ENCODE measurements at places on chromosomes 5 and 9. TPM values are rescaled to one million over a fixed set of nuclear protein-coding genes. Genes with fewer than 3 reads are reported as not detected.

- no peak for DNase-seq
Measured at GRCh38 chr5:136811086-136811485, 445.7 kb upstream of the TRPC7 start.

DNA sequence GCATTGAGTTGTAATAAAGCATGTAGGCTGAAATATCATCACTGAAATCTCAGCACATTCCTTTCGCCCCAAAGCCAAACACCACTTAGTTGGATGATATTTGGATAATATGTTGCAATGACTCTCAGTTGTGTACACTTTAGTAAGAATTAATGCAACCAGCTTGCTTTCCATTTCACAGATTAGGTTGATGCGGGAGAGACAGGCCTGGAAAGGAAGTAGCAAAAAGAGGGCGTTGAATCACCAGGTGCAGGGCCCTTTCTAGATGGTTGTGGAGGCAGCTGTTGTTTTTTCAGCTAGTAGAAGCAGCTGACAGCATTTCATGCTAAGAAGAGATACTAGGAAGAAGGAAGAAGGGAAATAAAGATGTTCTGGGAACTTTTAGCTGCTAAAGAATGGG, 30.9 kb downstream of the DMRT3 start:
- no peak for DNase-seq

DNA sequence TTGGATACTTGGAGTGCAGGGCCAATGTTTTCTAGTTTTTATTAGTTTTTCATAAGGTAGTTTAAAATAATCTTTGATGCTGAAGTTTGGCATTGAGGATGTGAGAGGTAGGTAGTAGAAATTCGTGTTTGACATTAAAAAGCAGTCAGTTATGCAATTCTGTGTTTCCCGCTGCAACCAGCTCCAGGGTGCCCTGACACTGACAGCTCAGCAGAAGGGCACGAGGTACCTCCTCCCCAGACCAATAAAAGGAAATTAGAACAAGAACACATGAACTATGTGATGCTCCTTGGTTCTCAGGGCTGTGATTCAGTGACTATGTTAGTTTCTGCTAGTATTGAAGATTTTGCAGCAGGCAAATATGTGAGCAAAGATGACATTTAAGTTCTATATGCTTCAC, 40.2 kb downstream of the NSUN2 start:
- DNase-seq = no peak

DNA sequence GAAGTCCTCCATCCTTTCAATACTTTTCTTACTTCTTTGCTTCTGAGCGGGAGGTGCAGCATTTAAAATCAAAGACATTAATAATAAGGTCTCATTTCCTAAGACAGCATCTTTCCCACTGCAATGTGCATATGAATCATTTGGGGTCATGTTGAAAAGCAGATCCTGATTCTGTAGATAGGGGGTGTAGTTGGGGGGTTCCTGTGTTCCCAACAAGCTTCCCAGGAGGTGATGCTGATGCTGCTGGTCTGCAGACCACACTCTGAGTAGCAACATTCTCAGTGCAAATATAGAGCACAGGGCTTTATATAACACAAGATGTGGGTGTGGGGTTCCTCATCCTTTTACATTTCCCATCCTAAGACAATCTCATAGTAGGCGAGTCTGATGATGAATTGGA, 126.5 kb upstream of the PALM2AKAP2 start:
- no peak for DNase-seq

DNA sequence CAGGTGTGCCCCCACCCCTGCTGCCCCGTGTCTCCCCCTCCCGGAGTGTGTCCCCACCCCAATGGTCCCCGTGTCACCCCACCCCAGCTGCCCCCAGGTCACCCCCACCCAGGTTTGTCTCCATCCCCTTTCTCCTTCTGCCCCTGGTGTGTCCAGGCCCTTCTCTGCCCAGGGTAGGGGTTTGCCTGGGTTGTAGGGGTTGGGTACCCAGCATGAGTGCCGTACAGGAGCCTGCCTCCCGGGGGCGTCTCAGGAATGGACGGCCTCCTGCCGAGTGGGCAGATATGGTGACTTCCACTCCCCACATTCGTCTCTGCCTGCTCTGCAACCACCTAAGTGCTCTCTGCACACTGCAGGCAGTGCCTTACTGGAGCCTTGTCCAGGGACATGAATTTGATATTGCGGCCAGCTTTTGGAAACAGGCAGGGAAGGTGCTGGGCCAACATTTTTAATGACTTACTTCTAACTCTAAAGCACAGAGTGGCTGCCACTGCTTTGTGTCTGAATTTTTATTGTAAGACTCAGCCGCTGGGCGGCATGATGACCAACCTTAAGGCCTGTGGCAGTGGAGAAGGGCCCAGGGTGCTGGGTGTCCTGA, 6.7 kb downstream of the LRRC14B start:
- peak; percentile 20 for DNase-seq

DNA sequence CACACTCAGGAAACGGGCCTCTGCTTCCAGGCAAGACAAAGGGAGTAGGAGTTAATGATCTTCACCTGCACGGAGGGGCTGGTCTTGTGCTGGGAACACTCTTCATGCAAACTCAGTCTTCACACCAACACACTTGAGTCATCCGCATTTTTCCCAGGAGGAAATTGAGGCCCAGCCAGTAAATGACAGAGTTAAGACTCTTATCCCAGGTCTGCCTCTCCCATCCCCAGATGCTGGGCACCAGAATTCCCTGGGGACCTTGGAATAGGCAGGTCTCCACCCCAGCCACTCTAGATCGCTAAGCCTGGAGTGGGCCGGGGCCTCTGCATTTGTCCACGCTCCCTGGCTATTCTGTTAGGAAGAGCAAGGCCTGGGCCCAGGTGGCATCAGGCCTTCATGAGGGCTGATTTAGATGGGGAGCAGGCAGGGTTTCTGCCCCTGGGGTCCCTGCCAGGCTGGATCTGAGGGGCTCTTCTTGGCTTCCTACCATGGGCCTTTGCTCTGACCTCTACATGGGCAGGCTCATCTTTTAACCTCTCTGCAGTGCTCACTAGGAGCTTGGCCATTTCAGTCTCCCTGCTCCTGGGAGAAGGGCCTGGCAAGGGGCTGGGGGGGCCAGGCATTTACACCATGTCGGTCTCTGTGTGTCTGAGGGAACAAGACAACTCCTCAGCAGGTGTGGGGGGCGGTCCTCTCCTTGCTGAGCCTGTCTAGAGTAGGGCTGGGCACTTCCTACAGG, 77.3 kb downstream of the AMBP start:
- DNase-seq = no peak

DNA sequence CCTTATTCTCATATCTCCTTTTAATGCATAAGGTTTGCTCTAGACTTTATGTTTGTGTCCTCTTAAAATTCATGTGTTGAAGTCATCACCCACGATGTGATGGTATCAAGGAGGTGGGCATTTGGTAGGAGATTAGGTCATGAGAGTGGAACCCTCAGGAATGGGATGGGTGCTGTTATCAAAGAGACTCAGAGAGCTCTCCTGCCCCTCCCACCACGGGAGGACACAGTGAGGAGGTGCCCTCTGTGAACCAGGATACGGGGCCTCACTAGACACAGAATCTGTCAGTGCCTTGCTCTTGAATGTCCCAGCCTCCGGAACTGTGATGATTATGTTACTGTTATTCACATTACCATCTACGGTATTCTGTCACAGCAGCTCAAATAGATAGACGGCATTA, 359.0 kb downstream of the IRX1 start:
- no peak for DNase-seq

DNA sequence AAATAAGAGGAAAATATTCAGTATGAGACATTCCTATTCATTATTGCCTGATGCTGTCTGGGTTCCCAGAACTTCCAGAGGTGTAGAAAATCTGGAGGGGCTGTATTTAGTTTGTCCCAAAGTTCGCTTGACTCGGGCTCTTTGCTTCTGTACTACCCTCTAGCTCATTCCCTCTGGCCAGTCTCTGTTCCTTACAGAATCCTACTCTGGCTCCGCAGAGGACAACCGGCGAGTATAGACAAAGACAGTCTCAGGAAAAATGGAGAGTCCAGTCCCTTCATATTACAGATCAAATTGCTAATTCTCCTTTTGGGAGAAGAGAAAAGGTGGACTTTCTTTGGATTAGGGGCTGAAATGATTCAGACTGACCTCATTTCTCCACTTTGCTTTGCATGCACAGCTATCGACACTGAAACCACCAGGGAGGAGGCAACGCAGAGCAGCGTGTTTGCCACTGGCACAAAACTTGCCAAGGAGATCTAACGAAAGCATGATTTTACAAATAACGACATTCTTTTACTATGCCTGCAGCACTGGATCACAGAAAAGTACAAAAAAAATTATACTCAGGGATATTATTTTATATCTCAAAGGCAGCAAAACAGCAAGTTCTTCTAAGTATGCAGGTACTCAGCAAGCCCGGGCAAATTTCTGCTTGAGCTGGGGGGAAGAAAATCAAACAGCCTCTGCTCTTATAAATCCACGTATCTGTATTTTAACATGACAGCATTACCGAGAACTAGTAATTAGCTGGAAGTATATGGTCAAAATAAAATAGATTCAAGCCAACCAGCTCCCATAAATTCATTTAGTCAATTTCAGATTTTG, 279.7 kb downstream of the NPR3 start:
- DNase-seq = no peak

DNA sequence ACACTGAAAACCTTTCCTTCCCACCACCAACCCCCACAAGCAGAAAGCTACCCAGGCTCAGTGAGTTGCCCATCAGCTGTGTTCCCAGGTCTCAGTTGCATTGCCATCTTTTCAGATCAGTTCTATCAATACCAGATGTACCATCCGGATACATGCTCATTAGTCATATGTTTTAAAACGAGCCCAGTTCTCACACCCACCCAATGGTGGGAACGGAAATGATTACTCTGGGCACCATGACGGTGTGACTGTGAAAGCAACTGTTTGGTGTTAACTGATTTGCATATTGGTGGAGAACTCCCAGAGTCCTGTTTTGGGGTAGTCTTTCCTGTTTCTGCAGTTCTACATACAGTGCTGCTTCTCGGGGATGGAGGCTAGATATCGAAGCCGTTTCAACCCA, 212.3 kb downstream of the TRIM36 start:
- DNase-seq = no peak

DNA sequence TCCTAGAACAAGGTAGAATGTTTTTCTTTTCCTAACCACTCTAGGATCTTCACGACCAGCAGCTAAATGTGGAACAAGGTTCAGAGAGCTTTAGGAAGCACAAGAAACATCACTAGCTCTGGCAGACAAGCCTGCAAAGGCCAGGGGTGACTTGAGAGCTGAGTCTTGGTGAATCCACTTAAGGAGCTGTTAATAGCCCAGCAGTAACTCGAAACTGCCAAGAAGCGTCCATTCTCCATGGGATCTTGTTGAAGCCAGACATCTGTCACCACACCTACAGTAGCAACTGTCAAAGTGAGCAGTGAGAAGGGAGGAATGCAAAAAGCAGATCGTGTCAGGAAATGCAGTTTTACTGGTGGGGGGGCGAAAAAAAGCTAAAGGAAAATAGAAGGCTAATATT, 87.2 kb downstream of the ATPSCKMT start:
- no peak for DNase-seq

- no peak for DNase-seq
Measured at GRCh38 chr5:2797981-2798380, 46.5 kb upstream of the IRX2 start.

DNA sequence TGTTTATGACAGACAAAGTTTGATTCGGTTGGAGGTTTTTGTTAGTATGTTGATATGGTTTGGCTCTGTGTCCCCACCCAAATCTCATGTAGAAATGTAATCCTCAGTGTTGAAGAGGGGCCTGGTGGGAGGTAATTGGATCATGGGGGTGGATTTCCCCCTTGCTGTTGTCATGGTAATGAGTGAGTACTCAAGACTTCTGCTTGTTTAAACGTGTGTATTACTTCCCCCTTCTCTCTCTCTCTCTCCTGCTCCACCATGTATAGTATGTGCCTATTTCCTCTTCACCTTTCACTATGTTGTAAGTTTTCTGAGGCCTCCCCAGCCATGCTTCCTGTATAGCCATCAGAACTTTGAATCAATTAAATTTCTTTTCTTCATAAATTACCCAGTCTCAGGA, 415.1 kb downstream of the HCN1 start:
- DNase-seq = no peak

- no peak for DNase-seq
Measured at GRCh38 chr5:169121630-169122420, 179.1 kb downstream of the SLIT3 start.

DNA sequence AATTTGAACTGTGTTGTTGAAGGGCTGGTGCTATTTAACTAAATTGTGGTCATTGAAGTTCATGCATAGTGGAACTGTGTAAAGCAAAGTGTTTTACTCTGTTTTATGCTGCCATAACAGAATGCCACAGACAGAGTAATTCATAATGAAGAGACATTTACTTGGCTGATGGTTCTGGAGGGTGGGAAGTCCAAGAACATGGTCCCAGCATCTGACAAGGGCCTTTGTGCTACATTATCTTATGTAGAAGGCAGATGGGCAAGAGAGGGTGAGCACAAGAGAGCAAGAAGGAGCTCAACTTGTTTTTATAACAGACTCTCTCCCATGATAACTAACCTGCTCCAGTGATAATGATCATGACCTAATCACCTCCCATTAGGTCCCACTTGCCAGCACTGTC, 101.9 kb upstream of the NR3C1 start:
- DNase-seq = no peak

DNA sequence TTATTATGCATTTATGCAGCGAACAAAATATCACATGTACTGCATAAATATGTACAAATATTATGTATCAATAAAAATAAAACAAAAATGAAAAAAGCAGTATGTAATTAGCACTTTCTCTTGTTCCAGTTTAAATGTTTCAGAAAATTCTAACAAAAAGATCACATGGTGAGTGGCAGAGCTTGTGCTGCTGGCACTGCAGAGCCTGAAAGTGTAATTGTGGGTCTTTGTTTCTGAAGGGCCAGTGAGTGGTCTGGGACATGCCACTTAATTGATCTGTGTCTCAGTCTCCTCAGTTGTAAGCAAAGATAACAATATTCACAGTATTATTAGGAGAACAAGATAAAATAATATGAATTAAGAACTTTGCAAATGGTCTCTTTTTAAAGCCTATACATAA, 39.5 kb upstream of the RAI14 start:
- DNase-seq = no peak

- no peak for DNase-seq
Measured at GRCh38 chr5:177359451-177359851, 1.7 kb downstream of the RGS14 start.

GRCh38 chr9:92634712-92635605, 35.0 kb downstream of the IPPK start:
- DNase-seq = peak; percentile 78

GRCh38 chr5:163809473-163809872, 304.1 kb downstream of the MAT2B start:
- DNase-seq = no peak

GRCh38 chr5:148336704-148337435, 1.5 kb downstream of the SPINK9 start:
- DNase-seq = no peak

GRCh38 chr9:109576762-109577161, 78.7 kb upstream of the PTPN3 start:
- no peak for DNase-seq

- DNase-seq = no peak
Measured at GRCh38 chr5:109748546-109748945, 58.8 kb downstream of the MAN2A1 start.

GRCh38 chr9:19918630-19919029, 129.8 kb upstream of the SLC24A2 start:
- DNase-seq = no peak

AQP3 gene
- polyA plus RNA-seq = 18.7 TPM

KCNIP1 gene
- 0.11 TPM for polyA plus RNA-seq

FRMPD1 gene
- 0.59 TPM for polyA plus RNA-seq

TLR4 gene
- 3.8 TPM for polyA plus RNA-seq

NDUFA8 gene
- 683 TPM for polyA plus RNA-seq

TOR4A gene
- 6.2 TPM for polyA plus RNA-seq
